ENCODE measurements at places on chromosomes 3 and 15. TPM values are rescaled to one million over a fixed set of nuclear protein-coding genes. Genes with fewer than 3 reads are reported as not detected.

Gene SLC12A6
- total RNA-seq: 3.4 TPM

Gene MUC13
- total RNA-seq: not detected

Gene CEP19
- 8.7 TPM for total RNA-seq

Gene NRROS
- total RNA-seq: 11.6 TPM
